ENCODE measurements at places on chromosomes 3 and 15.

GRCh38 chr15:56261854-56262509, 18.3 kb upstream of the RFX7 start:
- no peak for DNase-seq

GRCh38 chr3:133445108-133445507, 45.3 kb downstream of the BFSP2 start:
- no peak for DNase-seq

DNA sequence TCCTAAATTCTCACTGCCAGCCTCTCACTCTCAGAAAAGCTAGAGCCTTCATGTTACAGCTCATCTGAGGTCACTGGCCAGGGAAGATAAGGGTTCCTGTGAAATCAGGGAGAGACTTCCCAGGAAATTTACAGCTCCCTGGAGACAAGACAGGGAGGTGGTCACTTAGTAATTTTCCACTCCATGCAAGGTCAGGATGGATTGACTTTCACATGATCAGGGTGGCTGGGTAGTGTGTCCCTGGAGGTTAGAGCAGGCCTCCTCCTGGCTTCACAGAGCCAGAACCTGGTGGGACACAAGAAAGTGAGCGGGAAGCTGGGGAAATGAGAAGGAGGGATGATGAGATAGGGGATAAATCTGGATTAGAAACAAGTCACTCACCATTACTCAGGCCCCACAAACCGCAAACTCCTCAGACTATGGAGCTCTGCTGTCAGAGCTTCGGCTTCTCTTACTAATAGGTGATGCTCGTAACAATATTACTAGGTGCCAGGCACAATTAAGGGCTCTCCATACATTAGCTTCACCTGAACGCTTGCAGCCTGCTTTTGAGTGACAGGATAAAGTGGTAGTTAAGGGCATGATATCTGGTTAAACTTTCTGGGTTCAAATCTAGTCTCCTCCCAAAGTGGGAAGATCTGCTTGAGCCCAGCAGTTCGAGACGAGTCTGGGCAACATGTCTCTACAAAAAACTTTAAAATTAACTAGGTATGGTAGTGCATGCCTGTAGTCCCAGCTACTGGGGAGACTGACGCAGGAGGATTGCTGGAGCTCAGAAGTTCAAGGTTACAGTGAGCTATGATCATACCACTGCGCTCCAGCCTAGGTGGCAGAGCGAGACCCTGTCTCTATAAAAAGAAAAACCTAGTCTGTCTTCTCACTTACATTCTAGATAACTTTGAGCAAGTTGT, 24.9 kb downstream of the DUOX2 start:
- no peak for DNase-seq

DNA sequence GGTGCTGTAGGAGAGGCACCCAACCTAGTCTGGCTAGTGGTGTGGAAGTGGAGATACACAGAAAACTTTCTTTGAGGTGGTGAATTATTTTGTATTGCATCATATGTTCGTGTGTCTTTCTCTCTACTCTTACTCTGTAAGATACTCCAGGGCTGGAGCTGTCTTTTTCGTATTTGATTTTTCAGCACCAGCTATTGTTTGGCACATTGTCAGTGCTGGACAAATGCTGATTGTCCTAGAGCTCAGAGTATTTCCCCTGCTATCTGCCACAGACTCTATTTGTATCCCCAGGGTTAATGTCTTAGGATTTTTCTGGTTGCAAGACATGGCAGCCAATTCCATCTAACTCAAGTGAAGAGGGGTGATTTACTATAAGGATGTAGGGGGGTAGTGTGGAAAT, 110.5 kb downstream of the SAMMSON start:
- no peak for DNase-seq

- DNase-seq: no peak
Measured at GRCh38 chr3:55562700-55563099, 75.6 kb upstream of the WNT5A start.

- no peak for DNase-seq
Measured at GRCh38 chr3:8555113-8555661, 53.6 kb downstream of the LMCD1 start.

Measured in stimulated activated CD8-positive, alpha-beta memory T cell treated with anti-CD3 and anti-CD28 coated beads, Interleukin-2, amount 100 ng/mL, for 48 hours (primary cell).